ENCODE measurements at places on chromosomes 4 and X.
A peak's percentile ranks its signal among the peaks of the same experiment; 100 is the strongest.

DNA sequence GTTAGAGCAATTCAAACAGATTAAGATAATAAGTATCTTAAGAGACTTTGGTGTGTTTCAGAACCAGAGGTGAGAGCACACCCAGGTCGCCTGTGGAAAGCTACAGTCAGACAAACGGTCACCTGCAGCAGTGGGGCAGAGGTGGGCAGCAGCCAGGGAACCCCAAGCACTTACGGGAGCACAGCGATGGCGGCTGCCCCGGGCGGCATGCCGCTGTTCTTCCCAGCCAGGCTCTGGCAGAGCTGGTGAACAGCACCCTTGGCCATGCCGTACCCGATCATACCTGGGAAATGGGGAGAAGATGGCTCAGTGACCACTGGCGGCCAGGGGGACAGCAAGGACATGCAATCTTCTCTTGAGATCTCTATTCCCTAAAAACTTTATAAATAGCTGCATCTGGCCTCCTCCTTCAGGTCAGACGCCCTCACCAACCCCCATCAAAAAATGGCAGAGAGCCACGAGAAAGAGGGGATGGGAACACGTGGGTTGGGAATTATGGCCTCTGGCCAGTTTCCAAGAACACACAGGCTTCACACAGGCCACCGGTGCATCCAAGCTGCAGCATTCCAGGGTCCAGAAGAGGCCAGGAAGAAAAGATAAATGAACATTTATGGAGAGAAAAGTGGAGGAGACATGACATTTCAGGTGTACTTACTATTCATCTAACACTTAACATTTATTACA is 19.7 kb downstream of the QDPR start:
- no peak for DNase-seq

DNA sequence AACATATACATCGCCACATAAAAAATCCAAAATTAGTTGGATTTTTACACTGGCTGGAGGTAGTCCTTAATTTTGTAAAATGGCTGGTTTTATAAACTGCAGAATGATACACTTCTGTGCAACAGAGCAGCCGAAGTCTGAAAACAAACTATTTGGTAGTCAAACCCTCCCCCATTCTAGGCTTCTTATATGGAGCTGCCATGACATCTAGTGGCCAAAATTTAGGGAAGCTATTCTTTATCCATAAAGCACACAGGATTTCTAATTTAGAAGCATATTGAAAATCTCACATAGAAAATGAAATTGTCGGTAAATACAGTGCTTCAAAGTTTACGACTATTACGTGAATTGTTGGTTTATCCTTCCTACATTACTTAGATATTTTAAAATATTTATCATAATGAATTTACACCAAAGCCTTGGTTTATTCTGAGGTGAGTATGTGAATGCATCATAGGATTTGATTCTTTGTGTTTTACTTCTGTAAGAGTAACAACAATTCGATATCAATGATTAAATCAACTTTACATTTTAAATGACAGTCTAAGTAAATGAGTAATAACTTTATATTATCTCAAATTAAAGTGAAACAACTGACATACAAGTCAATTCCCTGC is 113.4 kb upstream of the FAM241A start:
- peak; percentile 32 for DNase-seq

DNA sequence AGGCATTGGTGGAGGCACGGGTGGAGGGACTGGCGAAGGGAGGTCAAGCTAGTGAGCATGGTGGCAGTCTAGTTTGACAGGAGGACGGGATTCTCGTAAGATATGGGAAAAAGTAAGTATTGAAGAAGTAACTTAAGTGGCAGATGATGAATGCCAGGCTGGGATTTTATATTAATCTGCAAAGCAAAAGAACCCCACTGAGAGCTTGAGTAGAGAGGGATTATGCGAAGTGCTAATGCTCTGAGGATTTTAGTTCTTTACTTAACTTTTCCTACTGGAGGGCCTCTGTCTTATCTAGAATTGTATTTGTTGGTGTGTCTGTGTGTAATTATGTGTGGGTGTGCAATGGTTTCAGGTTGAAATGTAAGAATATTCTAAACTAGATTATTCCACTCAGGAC is 327.9 kb downstream of the FAT4 start:
- DNase-seq: no peak

DNA sequence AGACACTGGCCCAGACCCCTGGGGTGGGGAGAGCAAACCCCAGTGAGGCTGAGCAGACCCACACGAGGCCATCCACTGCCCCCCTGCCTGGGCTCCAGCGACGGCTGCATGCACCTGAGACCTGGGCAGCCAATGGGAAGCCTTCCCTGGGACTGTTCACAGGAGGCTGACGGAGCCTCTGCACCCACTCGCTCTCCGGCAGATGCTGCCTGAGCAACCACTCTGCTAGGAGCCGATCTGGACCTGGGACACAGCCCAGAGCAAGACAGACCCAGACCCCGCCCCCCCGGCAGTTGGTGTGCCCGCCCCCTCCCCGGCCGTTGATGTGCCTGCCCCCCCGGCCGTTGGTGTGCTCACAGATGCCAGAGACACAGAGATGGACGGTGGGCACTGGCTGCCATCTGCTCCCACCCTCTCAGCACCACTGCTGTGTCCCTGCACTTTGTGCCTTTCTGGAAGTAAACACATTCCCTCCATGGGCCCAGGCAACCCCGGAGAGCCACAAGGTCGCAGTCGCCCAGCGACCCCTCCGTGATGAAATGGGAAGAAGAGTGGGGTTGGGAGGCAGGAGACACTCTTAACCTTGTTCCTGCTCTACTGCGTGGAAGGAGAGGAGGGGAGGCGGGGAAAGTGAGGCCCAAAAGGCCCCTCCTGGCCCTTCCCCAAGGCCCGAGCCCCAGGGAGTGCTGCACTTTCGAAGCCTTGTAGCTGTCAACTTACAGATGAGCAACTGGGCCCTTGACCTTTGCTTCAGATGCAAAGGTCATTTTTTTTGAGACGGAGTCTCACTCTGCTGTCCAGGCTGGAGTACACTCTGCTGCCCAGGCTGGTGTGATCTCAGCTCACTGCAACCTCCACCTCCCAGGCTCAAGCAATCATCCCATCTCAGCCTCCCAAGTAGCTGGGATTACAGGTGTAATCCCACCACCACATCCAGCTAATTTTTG is 62.0 kb downstream of the ZFYVE28 start:
- no peak for DNase-seq

DNA sequence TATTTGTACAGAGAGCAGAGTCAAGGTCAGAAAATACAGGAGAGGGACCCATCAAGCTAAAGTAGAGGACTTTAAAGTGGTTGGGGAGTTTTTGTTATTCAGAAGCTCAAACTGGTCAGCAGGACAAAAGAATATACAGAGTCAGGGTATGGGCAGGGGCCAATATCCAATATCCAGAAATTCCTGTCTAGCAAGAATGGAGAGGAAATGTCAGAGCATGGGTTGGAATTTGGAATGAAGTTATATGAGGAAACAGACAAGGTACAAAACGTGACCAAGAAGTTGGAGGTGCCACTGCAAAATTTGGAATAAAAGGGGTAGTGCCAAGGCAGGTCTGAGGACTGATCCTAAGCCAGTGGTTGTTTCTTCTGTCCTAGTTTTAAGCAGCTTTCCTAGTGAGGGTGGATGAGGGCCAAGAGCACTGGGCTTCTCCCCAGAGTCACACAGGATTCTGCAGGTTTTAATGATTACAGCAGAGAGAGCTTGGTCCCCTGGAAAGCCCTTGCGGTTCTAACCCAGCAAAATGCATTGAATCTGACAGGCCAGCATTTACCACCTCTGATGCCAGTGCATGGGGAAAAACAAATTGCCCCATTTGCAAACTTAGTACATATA is 304.7 kb upstream of the FTHL17 start:
- no peak for DNase-seq

GRCh38 chr4:165325732-165326512 is 1.5 kb upstream of the MSMO1 start:
- no peak for DNase-seq

GRCh38 chrX:11758400-11759171 is 549 bp downstream of the MSL3 start:
- DNase-seq: peak; percentile 70

DNA sequence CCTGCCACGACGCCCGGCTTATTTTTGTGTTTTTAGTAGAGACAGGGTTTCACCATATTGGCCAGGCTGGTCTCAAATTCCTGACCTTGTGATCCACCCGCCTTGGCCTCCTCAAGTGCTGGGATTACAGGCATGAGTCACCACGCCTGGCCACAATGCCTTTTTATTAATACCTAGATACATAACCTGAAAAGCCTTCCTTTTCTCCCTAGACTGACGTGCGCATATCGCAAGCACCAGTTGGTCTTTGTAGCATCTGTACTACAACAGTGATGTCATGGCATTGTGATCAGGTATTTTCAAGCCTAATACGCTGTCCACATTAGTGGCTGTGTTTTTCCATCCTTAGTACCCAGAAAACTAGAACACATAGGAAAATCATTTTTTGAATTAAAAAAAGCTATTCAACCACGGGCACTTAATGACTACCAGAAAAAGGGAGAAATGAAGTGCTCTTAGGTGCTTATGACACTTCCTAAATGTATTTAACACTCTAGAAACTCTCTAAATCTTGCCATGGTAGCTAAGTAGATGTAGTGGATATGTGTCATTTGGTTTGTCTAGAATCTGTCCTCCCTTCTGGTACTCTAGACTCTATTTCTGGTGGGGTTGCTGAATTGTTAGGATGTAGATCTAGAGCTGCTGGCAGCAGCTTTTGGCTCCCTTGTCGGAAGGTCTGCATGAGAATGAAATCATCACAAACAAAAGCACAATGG is 707.8 kb downstream of the STIM2 start:
- DNase-seq: no peak

GRCh38 chr4:74715706-74716435 is 78.5 kb downstream of the BTC start:
- DNase-seq: no peak

DNA sequence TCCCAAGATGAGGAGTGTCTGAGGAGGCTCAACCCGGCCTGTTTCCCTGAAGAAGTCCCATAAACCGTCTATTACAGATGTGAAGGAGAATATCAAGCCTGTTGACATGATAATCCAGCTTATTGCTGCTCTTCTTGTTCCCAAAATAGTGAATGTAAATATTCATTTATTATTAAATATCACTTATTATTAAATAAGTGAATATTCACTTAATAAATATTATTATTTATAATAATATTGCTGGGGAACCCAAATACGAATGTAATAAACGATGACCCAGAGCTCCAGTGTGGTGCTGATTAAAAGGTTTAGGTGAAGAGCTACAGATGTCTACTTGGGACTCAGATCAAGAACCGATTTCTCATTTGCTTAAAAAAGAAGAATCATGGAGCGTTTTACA is 23.8 kb upstream of the SORBS2 start:
- no peak for DNase-seq

GRCh38 chr4:119266153-119266552 is 53.6 kb downstream of the USP53 start:
- no peak for DNase-seq

DNA sequence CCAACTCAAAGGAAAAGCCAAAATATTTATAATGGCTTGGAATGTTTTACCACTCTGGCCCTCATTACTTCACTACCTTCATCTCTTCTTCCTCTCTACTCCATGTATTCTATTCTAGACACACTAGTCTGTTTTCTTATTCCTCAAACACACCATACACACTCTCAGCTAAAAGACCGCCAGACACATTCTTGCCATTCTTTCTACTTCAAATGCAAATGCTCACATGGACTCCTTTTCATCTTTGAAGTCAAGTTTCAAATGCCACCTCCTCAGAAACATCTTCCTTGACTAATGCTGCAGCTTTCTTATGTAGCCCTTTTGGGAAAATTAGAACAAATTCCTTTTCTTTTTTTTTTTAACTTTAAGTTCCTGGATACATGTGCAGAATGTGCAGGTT is 412.9 kb upstream of the FMR1 start:
- DNase-seq: no peak

- no peak for DNase-seq
These were observed 224.0 kb upstream of the TENM3 start for GRCh38 chr4:182019148-182019652.

DNA sequence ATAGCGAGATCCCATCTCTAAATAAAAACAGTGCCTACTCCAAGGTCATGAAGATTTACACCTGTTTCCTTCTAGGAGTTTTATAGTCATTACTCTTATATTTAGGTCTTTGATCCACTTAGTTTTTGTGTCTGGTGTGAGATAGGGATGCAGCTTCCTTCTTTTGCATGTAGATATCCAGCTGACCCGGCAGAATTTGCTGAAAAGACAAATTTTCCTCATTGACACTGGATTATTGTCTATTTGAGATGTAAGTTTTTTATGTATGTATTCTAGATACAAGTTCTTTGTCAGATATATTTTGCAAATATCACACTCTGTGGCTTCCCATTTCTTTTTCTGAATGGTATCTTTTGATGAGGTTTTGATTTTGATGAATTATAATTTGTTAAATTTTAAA is 85.4 kb downstream of the RFC1 start:
- DNase-seq: no peak

GRCh38 chr4:156422576-156422975 is 468.9 kb upstream of the CTSO start:
- DNase-seq: no peak

- no peak for DNase-seq
These were observed 425.1 kb downstream of the RAB28 start for GRCh38 chr4:13059019-13059418.

GRCh38 chr4:173318648-173319211 is 15.4 kb downstream of the HMGB2 start:
- DNase-seq: no peak

DNA sequence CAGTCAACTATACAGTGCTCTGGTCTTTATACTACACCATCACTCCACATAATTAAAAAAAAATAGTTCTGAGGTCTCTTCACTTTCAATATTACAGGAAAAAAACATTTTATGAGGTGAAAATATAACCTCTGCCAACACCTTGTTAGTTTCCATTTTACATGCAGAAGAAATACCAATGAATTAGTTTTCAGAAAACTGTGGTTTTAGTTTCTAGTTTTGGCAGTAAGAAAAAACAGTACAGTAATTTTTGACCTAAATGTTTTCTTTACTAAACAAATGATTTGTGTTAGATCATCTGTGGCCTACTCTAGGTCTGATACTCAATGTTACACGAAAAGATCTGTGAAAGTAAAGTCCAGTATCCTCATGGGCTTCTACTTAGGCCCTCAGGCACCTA is 10.0 kb downstream of the SULT1E1 start:
- no peak for DNase-seq

DNA sequence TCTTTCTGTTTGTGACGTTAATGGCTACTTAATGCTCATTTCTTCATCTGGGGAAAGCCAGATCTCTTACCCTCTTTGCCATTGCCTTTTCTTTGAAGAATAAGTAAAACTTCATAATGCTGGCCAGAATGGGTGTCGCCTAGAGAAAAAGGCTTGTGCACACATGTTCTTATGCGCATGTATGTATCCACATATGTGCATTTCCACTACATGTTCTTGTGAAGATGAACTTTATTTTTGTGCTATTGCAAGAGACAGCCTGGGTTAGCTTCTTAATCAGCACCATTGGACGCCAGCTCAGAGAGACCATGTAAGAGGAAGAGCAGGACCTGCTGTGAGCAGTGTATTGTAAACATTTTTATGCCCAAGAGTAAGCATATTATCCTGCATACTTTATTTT is 178.7 kb downstream of the SPRY1 start:
- DNase-seq: no peak

GRCh38 chr4:13461191-13461905 is 22.8 kb downstream of the RAB28 start:
- DNase-seq: no peak

GRCh38 chr4:38275331-38276100 is 315.3 kb downstream of the PTTG2 start:
- peak; percentile 51 for DNase-seq

All from iPS-NIHi11 (cell line).